ENCODE measurements at places on chromosomes 7 and 10.

- no peak for DNase-seq
These were observed 875.5 kb upstream of the SORCS1 start for GRCh38 chr10:108039821-108040584.

DNA sequence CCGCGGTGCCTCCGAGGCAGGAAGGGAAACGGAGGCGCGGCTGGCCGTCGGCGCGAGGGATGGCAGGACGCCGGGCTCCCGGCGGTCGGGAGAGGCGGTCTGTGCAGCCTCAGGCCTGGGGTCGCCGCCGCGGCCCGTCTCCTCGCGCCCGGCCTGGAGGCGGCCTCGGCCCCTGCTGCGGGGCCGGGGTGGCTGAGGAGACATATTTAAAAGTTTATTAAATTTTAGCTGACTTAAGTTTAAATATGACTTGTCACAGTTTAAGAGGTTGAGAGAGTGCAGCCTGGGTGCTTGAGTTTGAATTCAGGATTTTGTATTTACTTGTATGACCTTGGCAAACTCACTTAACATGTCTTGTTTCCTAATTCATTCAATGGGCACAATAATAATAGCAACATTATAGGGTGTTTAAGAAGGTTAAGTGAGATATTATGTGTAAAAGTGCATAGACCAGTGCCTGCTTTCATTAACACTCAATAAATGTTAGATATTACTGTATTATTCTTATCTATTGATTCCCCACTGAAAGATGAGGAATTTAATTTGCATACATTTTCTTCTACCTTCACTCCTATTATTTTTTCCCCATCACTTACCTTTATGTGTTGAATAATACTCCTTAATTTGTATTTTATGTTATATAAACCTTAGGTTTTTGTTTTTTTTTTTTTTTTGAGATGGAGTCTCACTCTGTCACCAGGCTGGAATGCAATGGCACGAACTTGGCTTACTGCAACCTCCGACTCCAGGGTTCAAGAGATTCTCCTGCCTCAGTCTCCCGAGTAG lies 718 bp downstream of the DYNC2I1 start:
- DNase-seq = no peak

- DNase-seq = peak; percentile 28
These were observed 482 bp upstream of the ERCC6 start for GRCh38 chr10:49539320-49539885.

GRCh38 chr10:51158832-51159231 lies 84.5 kb downstream of the PRKG1 start:
- no peak for DNase-seq

DNA sequence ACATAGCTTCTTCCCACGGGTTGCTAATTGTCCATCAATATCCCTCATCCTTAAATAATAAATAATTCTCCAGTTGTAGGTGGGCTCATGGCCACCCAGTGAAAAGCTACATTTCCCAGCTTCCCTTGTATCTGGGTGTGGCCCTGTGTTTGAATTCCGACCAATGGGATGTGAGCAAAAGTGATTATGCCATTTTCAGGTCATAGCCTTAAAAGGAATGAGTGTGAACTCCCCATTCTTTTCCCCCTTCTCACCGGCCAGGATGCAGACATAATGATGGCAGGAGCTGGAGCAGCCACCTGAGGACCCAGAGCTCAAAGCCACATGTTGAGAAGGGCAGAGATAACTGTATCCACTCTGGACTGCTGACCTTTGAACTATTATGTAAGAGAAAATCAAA lies 30.3 kb upstream of the CALU start:
- DNase-seq = no peak

GRCh38 chr7:158445421-158446175 lies 142.0 kb downstream of the PTPRN2 start:
- DNase-seq = no peak

GRCh38 chr7:1400371-1400770 lies 58.9 kb downstream of the MICALL2 start:
- no peak for DNase-seq

DNA sequence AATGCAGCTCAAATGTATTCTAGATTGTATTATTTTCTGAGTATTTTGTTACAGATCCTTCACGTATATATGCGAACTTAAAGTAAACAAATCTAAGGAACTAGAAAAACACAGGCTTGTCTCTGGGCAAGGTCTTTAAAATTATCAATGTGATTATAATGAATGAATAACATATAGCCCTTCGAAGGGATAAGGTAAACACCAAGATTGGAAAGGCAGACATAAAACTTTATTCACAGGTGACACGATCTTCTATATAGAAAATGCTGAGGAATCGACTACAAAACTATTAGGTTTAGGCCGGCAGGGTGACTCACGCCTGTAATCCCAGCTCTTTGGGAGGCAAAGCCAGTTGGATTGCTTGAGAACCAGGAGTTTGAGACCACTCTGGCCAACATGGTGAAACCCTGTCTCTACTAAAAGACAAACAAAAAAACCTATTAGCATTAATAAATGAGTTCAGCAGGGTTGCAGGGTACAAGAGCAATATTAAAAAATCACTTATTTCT lies 80.4 kb downstream of the CNNM2 start:
- no peak for DNase-seq

DNA sequence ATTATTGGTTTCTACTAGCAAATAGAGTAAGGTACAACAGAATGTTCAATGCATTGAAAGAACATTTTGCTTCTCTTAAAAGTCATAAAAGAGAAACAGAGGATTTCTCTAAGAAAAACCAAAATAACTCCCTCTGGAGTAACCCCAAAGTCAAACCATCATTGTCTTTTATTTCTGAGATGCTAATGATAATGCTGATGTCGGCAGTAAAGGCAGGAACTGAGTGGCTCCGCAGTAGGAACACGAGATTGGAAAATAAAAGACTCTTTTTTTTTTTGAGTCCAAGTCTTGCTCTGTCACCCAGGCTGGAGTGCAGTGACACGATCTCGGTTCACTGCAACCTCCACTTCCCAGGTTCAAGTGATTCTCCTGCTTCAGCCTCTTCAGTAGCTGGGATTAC lies 2.7 kb upstream of the USP54 start:
- no peak for DNase-seq

DNA sequence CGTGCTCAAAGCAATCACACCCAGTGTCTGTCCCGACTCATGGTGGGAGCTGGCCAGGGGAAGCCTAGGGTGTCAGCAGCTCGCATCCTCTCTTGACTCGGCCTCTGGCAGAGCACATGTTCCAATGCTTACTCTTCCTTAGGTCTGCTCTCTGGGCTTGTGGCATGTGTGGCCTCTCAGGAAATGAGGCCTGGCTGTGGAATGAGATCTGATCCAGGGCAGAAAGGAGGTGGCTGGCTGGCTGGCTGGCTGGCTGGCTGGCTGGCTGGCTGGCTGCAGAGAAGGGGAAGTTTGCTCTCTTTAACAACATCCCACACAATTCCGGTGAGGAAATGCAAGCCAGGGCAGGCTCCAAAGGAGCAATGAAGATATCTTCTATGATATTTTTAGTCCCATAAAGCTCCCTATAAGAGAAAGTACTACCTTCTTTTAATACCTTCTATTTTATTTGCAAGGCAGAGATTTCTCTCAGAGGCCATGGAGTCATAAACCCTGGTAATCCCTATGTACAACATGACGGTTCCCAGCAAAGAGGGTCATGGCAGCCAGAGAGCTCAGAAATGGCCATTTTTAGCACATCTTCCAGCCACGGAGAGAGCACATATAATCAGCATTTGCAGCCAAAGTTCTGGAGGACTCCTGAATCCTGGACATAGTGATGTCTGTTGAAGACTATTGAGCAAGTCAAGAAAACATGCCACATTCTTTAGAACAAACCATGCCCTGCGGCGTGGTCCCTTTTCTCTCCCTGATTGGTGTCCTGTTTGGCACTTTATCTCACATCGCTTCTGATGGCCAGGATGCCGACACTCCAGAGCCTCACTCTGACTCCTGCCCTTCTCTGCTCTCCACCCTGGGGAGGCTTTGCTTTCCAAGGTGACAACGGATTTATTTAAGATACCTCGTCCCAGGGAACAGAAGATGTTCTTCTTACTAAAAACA lies 153.7 kb downstream of the FANK1 start:
- no peak for DNase-seq

DNA sequence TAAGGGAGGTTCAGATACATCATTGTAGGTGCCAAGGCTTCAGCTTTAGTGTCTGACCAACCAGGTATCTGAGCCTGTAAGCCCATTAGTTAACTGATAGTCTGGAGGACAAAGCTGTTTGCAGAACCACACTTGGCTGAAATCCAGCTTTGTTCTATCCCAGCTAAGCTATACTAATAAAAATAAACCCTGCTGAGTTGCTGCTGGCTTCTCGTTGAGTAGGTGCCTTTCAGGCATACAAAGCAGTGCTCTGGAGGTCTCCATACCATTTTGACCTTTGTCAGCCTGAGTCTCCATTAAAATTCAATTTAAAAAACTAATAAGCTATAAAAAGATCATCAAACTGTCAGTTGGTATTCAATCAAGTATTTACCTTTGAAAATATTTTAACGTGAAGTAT lies 22.0 kb downstream of the CDCA7L start:
- no peak for DNase-seq

DNA sequence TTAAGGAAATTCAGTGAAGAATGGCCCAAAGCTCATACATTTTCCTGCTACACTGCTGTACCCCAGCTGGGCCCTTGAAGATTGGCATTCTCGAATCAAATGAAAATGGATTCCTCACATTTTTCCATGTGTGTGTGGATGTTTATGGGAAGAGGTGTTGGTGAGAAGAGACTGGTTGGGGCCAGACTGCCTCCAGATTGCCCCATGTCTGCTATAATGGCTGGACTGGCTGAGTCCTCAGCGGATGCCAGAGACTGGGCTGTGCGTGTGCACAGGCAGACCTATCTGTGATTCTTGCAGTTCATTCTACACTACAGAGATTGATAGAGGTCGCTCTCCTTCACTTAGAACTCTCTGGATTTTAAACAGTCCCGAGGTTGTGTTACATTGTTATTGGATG lies 183.6 kb upstream of the GDF10 start:
- DNase-seq = no peak

DNA sequence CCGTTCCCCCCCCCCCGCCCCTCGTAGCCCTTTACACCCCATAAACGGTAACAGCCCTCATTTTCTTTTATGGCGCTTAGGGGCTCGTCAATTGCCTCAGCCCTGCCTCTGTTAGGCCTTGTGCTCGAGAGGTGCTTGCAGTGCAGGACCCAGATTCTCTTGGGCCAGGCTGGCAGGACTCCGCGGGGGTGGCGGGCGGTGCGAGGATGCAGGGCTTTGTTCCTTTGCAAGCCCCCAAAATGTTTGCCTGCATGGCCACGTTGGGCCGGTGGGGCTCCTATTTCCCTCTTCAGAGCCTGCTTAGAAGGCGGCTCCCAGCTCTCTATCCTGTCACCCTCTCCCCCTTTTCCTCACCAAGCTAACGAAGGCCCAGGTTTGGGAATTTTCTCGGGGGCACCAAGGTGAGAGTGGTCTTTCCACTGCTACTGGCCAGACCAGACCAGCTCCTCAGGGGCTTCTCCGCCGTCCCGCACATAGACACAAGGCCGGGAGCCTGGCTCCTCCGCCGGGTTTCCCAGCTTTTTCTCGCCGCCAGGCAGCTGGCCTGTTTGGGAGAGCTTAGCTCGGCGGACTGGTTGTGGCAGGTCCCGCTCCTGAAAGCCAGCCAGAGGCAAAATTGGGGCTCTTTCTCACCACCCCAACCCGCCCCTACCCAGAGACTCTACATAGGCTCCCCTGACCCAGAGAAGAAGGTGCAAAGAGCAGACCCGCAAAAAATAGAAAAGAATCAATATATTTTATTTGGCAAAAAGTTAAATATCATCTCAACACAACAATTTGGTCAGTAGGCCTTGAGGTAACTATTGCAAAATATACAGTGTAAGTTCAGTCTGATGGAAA lies 3.4 kb downstream of the HOXA9 start:
- no peak for DNase-seq

GRCh38 chr10:132458586-132459300 lies 61.7 kb downstream of the PWWP2B start:
- DNase-seq = peak; percentile 59

DNA sequence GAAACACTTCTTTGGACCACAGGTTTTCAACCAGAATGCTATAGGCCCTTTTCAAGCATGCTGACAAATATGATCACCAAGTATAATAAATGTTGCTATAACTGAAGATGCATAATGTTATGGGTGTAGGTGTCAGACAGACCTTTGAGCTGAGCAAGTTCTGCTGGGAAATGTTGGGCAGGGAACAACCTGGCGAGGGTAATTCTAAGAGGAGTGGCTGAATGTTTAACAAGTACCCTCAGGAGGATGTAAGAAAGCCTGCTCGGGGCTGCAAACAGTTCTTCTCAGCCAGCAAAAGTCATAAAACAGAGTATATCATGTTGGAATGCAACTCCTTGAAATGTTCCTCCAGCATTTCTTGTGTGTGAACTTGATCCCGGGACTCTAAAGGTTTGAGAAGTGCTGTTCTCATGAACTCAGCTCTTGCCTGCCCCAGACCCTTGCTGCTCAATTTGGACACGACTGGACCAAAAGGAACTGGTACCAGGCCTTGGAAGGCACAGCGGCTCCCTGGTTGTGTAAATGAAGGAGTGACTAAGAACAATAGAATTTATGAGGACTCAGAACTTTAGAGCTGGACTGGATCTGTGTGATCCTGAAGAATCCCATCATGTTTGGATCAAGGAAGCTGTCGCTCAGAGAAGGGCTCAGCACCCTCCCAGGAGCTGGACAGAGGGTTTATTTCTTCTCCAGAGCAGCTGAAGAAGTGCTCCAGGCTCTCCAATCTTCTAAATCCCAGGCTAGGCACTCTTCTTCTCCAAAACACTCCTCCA lies 143.2 kb upstream of the ANK3 start:
- no peak for DNase-seq

GRCh38 chr10:83274088-83274487 lies 865.2 kb upstream of the GHITM start:
- no peak for DNase-seq

- DNase-seq = no peak
These were observed 382 bp upstream of the ARMS2 start for GRCh38 chr10:122454071-122454470.

GRCh38 chr7:128932862-128933179 lies 4.9 kb upstream of the IRF5 start:
- no peak for DNase-seq

GRCh38 chr10:127193125-127193524 lies 3.3 kb downstream of the INSYN2A start:
- no peak for DNase-seq

DNA sequence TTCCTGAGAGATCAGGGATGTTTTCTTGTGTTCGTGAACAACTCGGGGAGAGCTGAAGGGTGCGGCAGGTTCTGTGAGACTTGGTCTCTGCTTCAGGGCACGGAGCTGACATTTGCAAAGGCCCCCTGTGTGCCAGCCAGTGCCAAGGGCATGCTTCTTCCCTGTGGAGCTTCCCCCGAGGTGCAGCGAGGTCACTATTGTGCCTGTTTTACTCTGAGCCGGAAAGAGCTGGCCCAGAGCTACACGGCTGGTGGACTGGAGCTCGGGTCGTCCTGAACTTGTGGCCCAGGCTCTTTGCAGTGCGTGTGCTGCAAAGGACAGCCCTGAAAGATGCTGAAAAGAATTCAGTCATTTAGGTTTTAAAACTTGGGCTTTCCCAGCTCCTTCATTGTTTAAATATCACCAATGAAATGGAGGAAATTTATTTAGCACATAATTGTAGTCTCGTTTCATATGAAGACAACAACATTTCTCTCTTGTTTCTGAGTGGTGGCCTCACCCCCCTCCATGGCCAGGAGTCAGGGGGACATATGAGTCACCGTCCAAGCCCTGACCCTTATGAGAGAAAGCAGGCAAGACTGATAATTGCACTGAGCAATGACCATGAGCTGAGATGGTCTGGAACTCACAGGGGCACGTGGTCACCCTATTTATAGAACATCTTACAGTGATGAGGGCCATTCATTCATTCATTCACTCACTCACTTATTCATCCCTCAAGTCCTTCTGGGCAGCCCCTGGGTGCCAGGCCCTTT lies 102.6 kb downstream of the PTPRE start:
- no peak for DNase-seq

GRCh38 chr10:79434223-79434687 lies 11.2 kb downstream of the ZCCHC24 start:
- DNase-seq = no peak

Data from CD4-positive, alpha-beta T cell treated with Interleukin-2 at 100 ng/mL for 4 hours (primary cell).